ENCODE measurements at places on chromosomes 1 and 21.
A peak's percentile ranks its signal among the peaks of the same experiment; 100 is the strongest.

GRCh38 chr1:119091618-119092017 is 48.8 kb downstream of the WARS2 start:
- H3K4me3 ChIP-seq = no peak overlapping the region
- no peaks in the 10 kb centered on the region for H3K4me1 ChIP-seq
- DNase-seq = no peak
- H3K36me3 ChIP-seq = no peaks in the 10 kb centered on the region

GRCh38 chr1:31715873-31716220 is 12.0 kb upstream of the COL16A1 start:
- DNase-seq = no peak
- H3K36me3 ChIP-seq = no peaks in the 10 kb centered on the region
- peaks cover 14% of the 10 kb centered on the region for H3K27me3 ChIP-seq

DNA sequence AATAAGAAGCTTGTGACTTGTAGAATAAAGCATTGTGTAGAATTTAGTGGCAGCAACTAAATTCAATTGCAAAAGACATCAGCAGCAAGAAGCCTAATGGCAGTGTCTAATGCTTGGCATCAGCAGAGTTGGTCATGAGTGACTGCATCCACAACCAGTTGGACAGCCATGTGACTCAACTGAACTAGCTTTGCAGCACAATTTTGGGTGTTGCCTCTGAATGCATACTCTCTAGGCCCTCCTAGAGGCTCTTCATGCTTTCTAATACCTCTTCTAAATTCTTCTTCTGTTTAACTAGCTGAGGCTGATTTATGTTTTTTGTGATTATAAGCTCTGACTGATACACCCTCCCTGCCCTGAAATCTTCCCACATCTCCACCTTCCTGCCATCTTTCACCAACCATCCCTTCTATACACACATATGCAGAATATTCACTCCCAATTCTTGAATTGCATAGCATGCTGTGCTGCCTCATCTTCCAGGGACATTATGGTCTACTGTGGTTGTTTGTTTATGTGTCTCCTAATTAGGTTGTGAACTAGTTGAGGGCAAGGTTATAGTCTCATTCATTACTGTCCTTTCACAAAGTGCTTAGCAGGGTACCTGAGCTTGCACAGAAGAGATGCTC is 266.7 kb upstream of the GJB5 start:
- no peak overlapping the region for H3K4me3 ChIP-seq
- no peaks in the 10 kb centered on the region for H3K36me3 ChIP-seq
- H3K27me3 ChIP-seq = no peaks in the 10 kb centered on the region
- H3K27ac ChIP-seq = no peak overlapping the region
- H3K4me1 ChIP-seq = no peaks in the 10 kb centered on the region

DNA sequence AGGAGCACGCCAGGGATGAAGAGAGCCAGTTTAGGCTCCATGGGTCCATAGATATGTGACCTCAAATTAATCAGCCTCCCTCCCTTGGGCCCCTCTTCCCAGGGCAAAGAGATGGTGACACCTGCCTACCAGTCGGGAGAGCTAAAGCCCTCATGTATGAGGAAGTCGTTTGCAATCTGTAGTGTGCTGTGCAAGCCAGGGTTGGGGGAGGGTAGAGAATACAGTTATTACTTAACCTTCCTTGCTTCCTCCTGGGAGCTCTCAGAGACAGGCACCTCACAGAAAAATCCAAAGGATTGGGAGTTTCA is 4.0 kb downstream of the PGLYRP4 start:
- no peak for DNase-seq
- no peaks in the 10 kb centered on the region for H3K36me3 ChIP-seq
- H3K4me1 ChIP-seq = no peaks in the 10 kb centered on the region
- no peak overlapping the region for H3K27ac ChIP-seq
- H3K4me3 ChIP-seq = no peak overlapping the region

- H3K4me3 ChIP-seq = no peak overlapping the region
- no peak for DNase-seq
- no peaks in the 10 kb centered on the region for H3K36me3 ChIP-seq
- H3K4me1 ChIP-seq = no peaks in the 10 kb centered on the region
- no peak overlapping the region for H3K27ac ChIP-seq
These were observed 7.0 kb downstream of the INSRR start for GRCh38 chr1:156851779-156852417.

DNA sequence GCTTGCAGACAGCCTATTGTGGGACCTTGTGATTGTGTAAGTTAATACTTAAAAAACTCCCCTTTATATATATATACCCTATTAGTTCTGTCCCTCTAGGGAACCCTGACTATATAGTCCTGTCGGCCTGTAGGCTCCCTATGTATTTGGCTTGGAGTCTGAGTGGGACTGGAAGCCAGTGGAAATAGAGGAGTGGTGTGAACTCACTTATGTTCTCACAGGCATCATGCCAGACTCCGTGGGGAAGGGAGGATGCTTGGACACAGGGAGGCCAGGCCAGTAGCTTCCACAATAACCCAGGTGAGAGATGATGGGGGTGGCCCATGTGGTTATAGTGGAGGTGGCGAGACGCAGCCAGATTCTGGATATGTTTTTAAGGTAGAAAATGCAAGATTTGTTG is 136.7 kb upstream of the SYT6 start:
- H3K27me3 ChIP-seq = no peaks in the 10 kb centered on the region

DNA sequence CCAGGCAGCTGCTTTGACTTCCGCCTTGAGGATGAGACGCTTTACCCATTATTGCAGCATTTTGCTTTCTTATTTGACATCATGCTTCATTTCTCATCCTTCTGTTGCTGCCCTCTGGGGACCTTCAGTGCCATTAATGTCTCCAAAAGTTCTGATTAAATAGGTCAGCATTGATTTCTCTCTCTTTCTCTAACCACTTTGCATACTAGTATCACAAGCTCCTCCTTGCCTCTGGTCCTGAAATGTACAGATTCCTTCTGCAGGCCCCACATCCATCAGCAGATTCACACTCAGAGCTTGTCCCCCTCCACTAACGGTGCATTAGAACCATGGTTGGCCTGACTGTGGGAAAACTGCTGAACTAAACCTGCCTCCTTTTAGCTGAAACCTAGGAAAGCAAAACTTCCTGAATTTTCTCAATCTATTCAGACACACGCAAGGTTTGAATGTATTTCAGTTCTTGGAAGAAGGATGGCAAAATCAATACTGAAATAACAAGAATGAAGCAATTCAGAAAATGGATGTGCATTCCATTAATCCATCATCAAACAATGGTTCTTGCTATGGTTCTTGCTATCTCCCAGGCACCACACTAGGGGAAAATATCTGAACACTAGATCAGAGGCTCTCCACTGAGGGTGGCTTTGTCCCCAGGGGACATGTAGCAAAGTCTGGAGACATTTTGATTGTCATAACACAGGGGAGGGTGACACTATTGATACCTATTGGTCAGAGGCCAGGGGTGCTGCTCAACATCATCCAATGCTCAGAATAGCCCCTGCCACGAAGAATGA is 154.5 kb downstream of the PCP4 start:
- no peak overlapping the region for H3K4me3 ChIP-seq
- no peaks in the 10 kb centered on the region for H3K27me3 ChIP-seq
- no peaks in the 10 kb centered on the region for H3K36me3 ChIP-seq
- DNase-seq = no peak
- H3K27ac ChIP-seq = no peak overlapping the region

DNA sequence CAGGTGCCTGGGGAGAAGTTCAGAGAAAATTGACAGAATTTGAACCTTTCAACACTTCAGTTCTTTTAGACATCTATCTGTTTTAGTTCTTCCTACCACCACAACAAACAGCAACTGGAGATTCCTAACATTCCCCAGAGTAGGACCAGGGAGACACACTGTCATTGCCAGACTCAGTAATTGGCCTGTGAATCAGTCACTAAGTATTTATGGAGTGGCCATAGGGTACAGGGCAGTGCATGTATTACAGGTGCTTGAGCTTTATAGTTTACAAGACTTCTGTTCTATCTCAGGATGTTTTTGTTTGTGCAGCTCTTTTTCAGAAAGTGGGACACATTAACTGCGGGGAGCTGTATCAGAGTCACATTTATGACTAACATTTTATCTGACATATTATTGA is 1.7 kb downstream of the CDC14A start:
- no peak overlapping the region for H3K27ac ChIP-seq
- no peak overlapping the region for H3K4me3 ChIP-seq
- H3K36me3 ChIP-seq = peaks cover 12% of the 10 kb centered on the region
- no peaks in the 10 kb centered on the region for H3K27me3 ChIP-seq
- peaks cover 37% of the 10 kb centered on the region for H3K4me1 ChIP-seq
- DNase-seq = no peak

- no peak for DNase-seq
- H3K36me3 ChIP-seq = no peaks in the 10 kb centered on the region
- H3K27ac ChIP-seq = no peak overlapping the region
These were observed 44.3 kb upstream of the ZC3H11B start for GRCh38 chr1:219657186-219657585.

DNA sequence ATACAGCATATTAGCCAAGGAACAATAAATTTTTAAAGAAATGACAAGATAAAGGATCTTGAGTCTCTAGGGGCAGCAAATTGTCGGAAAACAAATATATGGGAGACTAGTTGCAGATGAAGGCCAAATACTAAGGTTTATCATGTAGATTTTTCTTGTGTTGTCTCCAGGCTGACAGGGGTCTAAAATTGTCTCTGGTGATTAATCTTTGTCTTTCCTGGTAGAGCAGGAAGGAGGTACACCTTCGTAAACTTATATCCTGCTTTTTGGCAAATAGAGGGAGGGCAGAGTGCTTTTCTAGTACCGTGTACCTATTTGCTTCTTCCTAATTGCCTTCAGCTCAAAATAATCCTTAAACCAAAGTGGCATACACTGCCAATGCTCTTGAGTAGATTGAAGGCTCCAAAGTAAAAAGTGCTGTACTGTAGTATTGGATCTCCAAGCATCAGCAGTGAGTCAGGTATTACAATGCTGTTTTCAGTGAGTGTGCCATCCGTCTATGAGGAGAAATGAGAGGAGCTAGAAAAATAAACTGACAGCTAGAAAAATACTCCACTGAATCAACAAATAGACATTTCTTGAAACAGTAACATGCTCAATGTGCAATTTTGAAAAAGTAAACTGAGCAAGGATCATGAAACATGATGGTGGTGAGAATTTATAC is 1.8 kb upstream of the LEPR start:
- peaks cover 29% of the 10 kb centered on the region for H3K4me1 ChIP-seq
- H3K27me3 ChIP-seq = no peaks in the 10 kb centered on the region
- DNase-seq = no peak
- no peak overlapping the region for H3K27ac ChIP-seq

DNA sequence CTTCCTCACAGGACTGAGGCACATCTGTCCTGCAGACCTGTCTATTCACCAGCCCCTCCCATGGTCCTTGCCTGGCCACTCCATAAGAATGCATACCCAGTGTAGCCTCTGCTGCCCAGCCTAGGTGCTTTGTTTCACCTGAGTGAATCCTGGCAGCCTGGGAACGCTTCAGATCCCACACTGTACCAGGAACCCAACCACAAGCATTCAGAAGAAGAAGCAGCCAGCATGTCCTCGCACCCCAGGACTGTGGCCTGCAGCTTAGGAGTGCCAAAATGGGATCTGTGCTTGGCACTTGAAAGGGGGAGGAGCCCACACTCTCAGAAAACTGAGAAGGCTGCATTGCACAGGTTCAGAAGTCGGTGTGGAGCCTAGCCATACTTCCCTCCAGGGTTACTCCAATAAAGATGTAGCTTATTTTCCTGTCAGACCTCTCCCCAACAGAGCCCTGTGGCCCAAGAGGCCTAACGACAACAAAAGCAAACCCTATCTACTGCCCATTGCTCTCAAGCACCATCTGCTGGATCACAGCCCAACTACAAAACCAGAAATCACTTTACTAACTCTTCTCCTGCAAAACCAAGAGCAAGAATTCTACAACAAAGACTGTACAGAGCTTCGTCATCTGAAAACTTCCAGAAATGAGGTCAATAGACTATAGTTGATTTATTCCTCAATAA is 923.1 kb upstream of the NEGR1 start:
- no peak for DNase-seq
- no peak overlapping the region for H3K4me3 ChIP-seq
- H3K36me3 ChIP-seq = no peaks in the 10 kb centered on the region
- no peaks in the 10 kb centered on the region for H3K4me1 ChIP-seq
- no peak overlapping the region for H3K27ac ChIP-seq

DNA sequence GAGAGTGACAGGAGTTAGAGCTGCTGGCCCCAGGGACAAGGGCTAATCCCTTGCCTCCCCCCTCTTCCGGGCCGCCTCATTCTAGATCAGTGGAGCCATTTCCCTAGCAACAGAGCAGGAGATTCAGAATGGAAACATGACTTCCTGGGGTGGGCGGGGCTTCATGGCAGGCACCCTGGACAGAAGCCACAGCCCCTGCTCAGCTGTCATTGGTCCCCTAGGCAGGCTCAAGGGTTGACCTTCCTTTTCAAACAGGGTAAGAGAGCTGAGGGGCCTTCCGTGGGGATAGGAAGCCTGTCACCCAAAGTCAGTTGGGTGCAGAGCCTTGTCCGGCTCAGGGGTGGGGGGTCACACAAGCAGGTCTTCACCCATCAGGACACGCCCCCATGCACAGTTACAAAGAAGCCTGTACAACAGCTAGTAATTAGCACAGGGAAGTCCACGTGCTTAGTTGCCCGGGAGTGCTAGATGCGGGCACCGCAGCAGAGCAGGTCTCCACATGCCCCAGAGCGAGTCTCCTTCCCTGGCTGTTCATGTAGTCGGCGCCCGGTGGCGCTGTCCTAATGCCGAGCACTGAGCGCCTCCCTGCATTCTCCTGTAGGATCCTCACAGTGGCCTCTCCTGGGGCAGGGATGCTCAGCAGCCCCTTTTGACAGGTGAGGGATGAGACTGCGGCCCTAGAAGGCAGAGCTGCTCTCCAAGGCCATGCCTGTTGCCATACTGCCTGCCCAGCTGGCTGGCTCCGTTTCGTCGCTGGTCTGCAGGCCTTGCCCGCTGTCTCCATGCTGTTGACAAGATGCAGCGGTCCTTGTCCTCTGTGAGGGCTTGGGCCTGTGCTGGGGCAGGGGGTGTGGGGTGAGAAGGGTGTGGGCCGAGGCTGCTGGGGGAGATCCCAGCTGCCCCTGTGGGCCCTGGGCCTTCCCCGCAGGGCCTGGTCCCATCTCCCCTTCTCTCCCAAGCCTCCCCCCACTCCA is 5.1 kb downstream of the TMEM201 start:
- DNase-seq = peak; percentile 57
- H3K27me3 ChIP-seq = no peaks in the 10 kb centered on the region
- H3K4me1 ChIP-seq = peaks cover 51% of the 10 kb centered on the region
- peaks cover 59% of the 10 kb centered on the region for H3K36me3 ChIP-seq

GRCh38 chr1:219120624-219121544 is 52.8 kb upstream of the LYPLAL1 start:
- no peaks in the 10 kb centered on the region for H3K27me3 ChIP-seq
- H3K4me1 ChIP-seq = no peaks in the 10 kb centered on the region
- DNase-seq = no peak
- no peak overlapping the region for H3K4me3 ChIP-seq
- no peaks in the 10 kb centered on the region for H3K36me3 ChIP-seq

DNA sequence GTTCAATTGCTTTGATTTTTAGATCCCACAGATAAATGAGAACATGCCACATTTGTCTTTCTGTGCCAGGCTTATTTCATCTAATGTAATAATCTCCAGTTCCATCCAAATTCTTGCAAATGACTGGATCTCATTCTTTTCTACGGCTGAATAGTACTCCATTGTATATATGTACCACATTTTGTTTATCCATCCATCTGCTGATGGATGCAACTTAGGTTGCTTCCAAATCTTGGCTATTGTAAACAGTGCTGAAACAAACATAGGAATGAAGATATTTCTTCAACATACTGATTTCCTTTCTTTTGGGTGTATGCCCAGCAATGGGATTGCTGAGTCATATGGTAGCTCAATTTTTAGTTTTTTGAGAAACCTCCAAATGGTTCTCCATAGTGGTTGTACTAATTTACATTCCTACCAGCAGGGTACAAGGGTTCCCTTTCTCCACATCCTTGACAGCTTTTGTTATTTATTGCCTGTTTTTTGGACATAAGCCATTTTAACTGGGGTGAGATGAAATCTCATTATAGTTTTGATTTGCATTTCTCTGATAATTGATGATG is 344.4 kb downstream of the KCTD3 start:
- H3K27ac ChIP-seq = no peak overlapping the region
- no peaks in the 10 kb centered on the region for H3K36me3 ChIP-seq
- DNase-seq = no peak
- no peak overlapping the region for H3K4me3 ChIP-seq

Measured in DND-41 (cell line).